ENCODE measurements at places on chromosomes 3 and 15. TPM values are rescaled to one million over a fixed set of nuclear protein-coding genes. Genes with fewer than 3 reads are reported as not detected.

ALPK3 gene
- 0.05 TPM for total RNA-seq

- DNase-seq = no peak
Observed at GRCh38 chr3:17122758-17123157, 238.0 kb downstream of the PLCL2 start.

GRCh38 chr3:188316021-188316722 is 162.2 kb downstream of the LPP start:
- DNase-seq = no peak

GRCh38 chr3:195197765-195198425 is 73.1 kb downstream of the XXYLT1 start:
- peak; percentile 89 for DNase-seq

DNA sequence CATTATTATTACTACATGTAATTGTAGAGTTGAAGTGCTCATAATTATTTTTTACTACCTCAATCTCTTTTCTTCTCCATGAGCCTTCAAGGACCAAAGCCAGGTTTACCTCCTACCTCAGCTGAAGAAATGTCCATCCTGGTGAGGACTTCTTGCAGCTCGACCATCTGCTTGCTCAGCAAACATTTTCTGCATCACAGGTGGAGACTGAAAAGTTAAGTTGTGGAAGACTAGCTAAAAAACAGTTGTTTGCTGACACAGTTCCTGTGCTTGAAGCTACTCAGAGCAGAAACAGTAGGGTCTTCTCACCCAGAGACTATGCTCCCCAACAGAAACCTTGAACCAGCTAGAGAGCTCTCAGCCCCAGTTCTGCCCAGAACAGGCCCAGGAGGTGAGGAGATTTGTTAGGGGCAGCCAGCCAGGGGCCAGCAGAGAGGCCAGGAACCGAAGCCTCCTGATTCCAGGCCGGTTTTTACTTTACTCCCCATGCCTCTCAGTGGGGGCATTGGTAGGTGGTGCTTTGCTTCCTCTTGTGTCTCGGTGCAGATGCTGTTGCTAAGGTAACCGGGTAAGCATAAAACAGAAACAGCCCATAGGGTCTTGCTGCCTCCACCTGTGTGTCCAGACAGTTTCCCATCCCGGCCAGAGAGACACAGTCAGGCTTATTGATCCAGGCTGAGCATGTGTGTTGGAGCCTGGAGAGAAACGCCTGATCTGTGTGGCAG is 54.9 kb downstream of the CCNL1 start:
- no peak for DNase-seq

GRCh38 chr3:5348229-5348902 is 160.9 kb downstream of the EDEM1 start:
- DNase-seq = no peak
